ENCODE measurements at places on chromosomes 1 and 21.
A peak's percentile ranks its signal among the peaks of the same experiment; 100 is the strongest.

GRCh38 chr1:161921990-161922389, 101.7 kb downstream of the OLFML2B start:
- DNase-seq, result no peak

GRCh38 chr1:19055701-19056100, 99.2 kb upstream of the IFFO2 start:
- DNase-seq, result no peak

DNA sequence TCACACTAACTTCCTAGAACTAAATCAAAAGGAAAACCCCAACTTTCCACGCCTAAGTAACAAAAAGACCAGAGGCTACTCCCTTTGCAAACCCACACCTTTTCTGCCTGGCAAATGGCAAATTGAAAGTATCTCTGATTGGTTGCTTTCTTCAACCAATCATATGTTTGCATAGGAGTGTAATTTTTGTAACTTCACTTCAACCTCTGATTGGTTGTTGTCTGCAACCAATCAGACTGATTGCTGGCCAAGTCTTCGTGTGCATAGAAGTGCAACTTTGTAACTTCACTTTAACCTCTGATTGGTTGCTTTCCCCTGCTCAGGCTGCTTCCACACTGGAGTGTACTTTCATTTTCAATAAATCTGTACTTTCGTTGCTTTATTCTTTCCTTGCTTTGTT, 36.9 kb upstream of the PADI2 start:
- no peak for DNase-seq

DNA sequence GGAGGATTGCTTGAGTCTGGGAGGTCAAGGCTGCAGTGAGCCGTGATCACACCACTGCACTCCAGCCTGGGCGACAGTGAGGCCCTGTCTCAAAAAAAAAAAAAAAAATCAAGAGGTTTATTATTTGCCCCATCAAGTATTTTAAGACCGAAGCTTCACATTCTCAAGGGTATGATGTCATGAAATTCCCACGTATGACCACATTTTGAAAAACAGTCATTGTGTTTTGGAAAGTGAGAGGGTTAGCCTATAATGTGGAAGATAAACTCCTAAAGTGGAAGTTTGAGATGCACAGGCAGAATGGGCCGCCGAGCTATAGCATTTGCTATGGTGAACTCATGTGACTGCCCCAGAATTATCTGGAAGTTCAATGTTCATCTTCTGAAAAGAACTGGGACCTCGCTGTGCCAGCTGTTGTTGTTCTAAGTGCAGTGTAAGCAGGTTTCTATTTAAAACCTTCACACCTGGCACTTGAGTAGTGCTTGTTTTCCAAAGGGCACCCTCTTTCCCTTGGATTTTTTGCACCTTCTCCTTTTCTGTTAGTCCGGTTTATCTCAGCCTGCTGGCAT, 96.9 kb upstream of the SLC25A33 start:
- no peak for DNase-seq

DNA sequence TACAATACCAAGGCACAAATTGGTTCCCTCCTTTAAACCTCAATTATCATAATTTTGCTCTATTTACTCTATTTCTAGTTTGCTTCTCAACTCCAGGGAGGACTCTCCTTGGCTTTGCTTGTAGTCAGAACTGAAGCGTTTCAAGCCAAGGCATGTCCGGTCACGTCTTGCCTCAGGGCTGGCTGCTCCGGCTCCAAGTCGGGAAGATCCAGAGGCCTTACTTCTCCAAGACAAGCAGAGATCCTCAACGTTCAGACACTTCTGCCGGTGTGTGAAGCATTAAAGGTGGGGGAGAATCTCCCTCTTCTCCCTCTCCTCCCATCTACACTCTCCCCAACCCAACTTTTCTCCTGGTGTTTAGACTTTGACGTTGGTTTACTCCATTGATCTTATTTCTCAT, 7.2 kb upstream of the HHAT start:
- DNase-seq, result no peak

- peak; percentile 75 for DNase-seq
Measured at GRCh38 chr1:10510520-10511493, 36.1 kb downstream of the PEX14 start.

DNA sequence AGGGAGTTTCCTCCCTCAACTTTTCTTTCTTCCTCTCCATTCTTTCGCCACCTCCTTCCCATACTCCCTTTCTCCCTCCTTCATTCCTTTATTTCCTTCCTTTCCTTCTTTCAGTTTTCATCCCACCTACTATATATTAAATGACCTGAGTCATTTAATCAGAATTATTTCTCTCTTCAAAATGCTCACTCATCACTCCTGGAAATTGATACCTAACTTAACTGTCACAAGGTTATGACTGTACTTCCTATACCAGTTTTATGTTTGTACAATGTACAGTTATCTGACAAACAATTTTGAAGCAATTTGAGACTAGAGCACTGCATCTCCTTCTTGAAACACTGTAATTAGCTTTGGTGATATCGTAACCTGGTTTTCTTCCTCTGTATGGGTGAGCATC, 41.4 kb downstream of the NEXN start:
- DNase-seq, result no peak

- DNase-seq, result no peak
Measured at GRCh38 chr1:2990376-2991115, 30.7 kb upstream of the ACTRT2 start.

- DNase-seq, result no peak
Measured at GRCh38 chr21:39650306-39650705, 37.6 kb downstream of the B3GALT5 start.

GRCh38 chr21:28212061-28212460, 780.6 kb downstream of the LTN1 start:
- no peak for DNase-seq

- DNase-seq, result peak; percentile 70
Measured at GRCh38 chr1:26284597-26285347, 4.9 kb downstream of the SH3BGRL3 start.

DNA sequence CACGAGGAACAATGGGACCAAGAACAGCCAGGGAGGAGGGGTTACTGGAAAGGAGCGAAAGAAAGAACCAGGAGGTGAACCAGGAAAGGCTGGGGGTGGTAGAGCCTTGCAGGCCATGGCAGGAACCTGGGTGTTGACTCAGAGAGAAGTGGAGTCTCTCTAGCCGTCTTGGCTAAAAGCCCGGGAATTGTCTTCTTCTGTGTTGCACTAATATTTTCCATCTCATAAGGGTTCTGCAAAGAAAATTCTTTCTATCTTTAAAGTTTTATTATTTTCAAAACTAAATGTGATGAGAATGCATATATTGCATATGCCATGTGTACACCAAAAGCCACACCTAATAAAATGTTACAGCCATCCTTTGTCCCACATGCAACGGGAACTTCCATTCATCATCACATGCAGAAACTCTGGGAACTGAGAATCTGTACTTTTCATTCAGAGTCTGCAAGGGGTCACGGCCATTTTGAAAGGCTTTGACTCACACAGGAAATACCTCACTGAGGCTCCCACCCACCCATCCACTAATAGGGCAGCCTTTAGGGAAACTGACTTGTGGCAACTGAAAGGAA, 38.0 kb downstream of the ERG start:
- DNase-seq, result no peak

DNA sequence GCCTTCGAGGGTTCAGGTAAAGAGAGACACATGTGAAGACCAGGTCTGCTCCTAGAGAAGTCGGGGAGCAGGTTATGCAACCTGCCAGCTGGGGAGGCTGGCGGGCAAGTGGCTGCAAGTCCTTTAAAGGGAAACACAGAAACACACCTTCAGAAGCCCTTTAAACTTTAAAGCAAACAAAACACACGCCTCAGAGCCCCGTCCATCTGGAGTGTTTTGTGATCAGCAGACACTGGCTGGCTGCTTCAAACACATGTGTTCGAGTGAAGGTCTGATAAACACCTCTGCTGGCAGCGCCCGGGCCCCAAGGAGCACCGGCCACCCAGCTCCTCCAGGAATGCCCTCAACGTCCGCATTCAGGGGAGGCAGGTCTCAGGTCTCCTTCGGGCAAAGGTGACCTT, 15.2 kb downstream of the RIPK4 start:
- DNase-seq, result no peak

DNA sequence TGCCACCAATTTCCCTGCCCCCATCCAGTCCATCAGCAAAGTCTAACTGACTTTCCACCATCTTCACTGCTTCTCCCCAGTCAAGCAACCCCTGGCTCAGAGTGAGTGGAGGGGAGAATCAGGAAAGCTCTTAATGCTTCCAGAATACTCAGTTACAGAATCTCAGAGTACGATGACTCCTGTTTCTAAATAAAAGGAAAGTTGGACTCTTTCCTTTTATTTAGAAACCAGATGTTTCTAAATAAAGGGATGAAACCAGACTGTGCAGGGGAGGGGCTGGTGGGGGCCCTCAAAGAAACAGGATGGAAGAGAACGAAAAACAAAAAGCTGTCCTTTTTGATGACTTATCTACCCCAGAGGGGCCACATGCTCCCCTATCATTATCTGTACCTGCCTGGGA, 85.2 kb upstream of the PPM1J start:
- DNase-seq, result no peak

- DNase-seq, result peak; percentile 87
Measured at GRCh38 chr1:89271341-89272015, 1.2 kb downstream of the GBP5 start.

GRCh38 chr1:21838359-21839157, 26.5 kb downstream of the LDLRAD2 start:
- DNase-seq, result no peak

DNA sequence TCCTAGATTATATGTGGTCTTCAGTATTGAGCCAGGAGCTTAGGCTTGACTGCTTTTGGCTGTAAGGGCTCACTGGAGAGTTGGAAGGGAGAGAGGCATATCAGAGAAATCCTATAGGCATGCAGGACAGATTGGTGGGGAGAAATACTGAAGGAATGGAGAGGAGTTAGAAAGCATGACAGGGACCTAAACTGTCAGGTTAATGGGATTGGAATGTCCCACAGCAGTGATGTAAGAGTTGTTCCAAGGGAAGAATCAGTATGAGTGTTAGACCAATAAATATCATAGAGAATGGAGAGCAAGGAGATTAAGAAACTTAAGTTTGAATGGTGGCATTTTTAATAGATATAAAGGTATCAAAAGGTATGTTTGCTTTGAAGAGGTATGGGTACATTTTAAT, 39.7 kb downstream of the SLC35A3 start:
- DNase-seq, result peak; percentile 40

- no peak for DNase-seq
Measured at GRCh38 chr1:183249941-183250452, 63.9 kb downstream of the LAMC2 start.

DNA sequence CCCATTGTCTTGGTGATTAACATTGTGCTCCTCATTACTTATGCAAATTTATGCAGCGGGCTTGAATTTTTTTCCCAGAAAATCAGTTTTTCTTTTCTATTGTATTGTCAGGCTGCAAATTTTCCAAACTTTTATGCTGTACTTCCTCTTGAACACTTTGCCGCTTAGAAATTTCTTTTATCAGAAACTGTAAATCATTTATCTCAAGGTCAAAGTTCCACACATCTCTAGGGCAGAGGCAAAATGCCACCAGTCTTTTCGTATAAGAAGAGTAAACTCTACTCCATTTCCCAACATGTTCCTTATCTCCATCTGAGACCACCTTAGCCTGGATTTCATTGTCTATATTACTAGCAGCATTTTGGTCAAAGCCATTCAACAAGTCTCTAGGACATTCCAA, 113.9 kb upstream of the OLFM3 start:
- no peak for DNase-seq

DNA sequence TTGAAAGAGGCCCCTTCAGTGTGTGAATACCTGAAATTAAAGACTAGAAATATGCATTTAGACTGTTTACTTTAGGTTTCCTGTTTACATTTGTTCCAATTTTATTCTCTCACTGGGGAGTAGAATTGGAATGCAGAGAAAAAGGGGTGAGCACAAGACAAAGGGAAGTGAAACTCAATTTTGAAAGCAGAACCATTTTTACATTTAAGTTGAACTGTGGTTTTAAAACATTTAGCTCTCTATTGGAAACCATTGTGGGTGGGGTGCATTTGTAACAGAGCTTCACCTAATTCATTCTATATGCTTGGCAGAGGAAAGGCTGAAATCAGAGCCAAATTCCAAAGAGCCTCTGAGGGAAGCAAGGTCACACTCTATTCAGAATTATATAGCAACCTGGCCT, 235.3 kb upstream of the C1orf105 start:
- DNase-seq, result no peak

GRCh38 chr1:38053416-38054091, 7.0 kb upstream of the POU3F1 start:
- no peak for DNase-seq

DNA sequence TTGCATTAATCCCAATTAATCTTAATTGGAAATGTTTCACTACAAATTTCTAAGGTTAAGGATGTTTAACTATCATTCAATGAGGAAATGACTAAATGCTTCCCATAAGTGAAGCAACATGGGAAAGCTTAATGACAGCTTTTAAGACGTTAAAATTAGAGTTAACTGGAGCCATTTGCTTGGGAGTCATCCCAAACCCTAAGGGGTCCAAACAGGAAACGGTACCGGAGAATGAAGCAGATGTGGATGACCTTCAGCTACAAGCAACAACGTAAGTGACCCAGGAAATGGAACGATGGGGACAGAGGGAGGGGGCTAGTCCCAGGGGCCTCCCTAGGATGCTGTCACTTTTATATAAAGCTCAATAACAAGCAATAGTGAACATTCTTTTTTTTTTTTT, 62.2 kb downstream of the CAPZB start:
- DNase-seq, result no peak

DNA sequence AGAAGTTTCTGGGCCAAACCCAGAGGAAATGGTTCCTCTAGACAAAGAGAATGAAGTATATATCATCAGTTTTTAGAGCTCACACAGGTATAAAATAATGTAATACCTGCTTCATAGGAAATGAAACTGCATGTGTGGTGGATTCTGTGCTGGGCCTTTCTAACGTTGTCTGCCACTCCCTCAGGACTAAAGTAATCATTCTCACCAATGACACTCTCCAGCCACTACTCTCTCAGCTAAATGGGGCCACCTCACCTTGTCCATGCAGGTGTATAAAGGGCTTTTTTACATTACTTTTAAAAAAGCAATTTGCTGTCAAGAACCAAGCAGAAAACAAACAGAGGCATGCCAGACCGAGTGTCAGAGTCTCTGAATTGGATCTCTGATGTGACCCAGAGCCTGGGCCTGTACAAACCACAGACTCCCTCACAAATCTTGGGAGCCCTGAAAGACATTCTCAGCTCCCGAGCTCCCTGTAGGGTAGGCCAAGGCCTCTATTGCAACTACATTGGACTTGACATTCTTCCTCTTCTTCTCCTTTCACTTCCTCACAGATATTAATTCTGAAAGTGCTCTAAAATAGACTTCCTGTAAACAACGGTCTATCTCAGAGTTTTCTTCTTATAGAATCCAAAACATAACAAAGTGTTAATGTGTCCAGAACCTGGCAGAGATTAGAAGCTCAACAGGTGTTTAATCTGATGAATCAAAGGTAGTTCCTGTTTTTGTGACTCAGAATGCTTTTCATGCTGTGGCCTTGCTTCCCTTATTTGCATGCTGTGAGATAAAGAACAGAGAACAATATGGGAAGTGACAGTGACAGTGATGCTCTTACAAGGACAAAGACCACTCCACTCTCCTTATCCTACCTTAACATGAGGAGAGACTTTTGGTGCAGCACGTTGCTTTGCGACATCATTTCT, 8.6 kb downstream of the AIM2 start:
- no peak for DNase-seq

- DNase-seq, result no peak
Measured at GRCh38 chr1:6491081-6491449, 402 bp downstream of the PLEKHG5 start.

All from GM04503 (cell line).